MV-4-11 (cell line): ENCODE measurements at places on chromosomes 11 and 22.
A peak's percentile ranks its signal among the peaks of the same experiment; 100 is the strongest.

DNA sequence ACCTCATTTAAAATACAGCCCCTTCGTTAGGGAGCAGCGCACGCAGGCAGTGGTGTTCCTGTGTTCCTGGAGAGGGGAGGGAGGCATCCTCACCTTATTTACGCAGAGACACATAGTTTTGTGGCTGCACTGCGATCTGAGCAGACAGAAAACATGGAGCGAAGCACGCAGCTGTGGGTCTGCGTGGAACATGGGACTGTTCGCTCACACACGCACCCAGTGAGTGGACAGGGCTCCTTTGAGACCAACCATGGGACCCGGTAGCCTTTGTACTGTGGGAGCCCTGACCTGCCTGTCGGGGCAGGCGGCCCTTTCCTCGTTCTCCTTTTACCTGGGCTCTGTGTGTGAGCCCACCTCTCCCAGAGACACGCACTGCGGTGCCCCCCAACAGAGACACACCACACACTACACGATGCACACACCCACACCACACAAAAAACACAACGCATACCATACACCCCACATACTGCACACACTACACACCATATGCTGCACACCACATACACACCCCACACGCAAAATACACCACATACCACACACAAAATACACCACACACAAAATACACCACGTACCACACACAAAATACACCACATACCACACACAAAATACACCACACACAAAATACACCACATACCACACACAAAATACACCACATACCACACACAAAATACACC is 1245.7 kb downstream of the BRD1 start:
- no peak for DNase-seq

GRCh38 chr22:32546935-32547334 is 72.3 kb downstream of the FBXO7 start:
- DNase-seq, result no peak

DNA sequence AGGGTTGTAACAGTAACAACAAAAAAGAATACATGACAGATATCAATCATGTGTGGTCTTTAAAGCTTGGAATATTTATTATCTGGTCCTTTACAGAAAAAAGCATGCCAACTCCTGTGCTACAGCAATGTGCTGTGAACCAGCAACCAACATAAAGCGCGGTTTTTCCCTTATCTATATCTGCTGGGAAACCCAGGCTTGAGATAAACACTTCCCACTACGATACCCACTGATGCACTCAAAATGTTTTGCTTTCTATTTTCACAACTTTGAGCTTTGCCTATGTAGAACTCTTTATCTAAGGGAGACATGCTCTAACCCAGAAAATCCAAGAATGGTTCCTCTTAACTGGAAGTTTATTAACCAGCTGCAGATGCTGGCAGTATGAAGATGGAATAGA is 19.0 kb downstream of the ZBED5 start:
- DNase-seq, result no peak

- peak; percentile 53 for DNase-seq
These were observed 9.9 kb downstream of the MAPK1 start for GRCh38 chr22:21857481-21857914.

DNA sequence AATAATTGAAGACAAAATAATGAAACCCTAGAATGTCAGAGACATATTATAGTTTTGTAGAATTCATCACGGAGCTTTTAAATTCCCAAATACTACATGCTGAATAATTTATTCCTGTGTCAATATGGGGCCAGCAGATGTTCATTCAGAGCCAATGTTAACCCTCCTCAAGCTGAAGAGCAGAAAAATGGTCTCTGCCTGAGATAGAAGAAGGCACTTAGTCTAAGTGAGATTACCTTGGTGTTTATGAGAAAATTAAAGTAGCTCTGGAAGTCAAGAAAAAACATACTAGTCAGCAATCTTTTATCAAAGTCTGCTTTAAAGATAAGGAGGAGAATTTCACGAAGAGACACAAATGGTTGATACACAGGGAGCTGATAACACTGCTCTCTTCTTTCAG is 328.2 kb downstream of the TTC28 start:
- DNase-seq, result no peak

DNA sequence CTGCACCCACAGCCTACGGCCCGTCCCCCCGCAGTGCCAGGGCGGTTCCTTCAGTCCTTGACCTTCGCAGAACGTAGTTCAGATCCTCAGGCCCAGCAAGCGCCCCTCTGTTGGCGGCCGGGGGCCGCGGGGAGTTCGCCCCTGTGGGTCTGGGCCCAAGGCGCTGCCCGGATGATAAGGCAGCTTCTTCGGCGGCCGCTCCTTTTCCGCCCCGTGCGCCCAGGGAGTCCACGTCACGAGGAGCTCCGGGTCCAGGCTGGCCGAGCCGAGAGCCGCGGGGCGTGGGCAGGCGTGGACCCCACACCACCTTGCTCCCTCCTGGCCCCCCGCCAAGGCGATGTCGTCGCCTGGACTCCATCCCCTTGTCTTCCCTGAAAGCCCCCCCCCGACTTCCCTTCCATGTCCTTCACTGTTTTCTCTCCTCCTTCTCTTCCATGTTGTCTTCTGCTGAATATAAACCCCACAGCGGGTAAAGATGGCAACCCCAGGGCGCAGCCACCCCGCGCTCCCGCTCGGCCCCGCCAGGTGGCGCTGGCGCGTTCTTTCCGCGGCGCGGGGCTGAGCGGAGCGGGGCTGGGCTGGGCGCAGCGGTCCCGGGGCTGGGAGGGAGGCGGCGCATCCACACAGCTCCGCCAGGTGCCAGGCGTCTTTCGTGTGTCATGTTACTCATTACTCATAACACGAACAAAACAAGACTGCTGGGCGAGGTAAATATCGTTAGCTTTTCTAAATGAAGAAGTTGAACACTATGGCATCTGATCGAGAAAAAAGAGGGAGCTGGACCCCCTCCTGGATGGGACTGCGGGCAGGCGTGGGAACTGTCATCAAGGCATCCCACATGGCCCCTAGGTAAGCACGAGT is 321.0 kb downstream of the NTM start:
- DNase-seq, result no peak

DNA sequence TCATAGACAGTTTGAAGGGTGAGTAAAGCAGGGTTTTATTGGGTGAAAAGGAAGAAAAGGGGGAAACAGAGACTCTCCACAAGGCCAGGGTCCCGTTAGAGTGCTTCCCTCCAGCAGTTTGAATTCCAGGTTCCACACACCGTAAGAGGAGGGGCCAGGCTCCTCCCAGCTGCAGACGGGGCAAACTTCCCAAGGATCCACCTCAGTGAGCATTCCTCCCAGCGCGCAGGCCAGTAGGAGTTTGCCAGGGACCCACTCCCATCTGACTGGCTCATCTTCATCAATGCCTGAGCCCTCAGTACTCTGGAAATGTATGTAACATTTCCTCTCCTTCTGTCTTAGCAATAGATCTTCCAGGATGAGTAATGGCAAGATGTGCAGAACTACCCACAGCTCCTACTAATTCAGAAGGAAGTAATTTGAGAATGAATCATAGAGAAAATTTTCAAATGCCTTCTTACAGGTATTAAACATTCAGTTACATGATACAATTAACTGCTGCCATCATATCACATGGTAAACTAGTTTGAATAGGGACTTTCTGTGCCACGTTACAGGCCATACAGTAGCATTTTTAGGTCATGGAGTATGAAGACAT is 34.0 kb upstream of the TRPC6 start:
- no peak for DNase-seq

DNA sequence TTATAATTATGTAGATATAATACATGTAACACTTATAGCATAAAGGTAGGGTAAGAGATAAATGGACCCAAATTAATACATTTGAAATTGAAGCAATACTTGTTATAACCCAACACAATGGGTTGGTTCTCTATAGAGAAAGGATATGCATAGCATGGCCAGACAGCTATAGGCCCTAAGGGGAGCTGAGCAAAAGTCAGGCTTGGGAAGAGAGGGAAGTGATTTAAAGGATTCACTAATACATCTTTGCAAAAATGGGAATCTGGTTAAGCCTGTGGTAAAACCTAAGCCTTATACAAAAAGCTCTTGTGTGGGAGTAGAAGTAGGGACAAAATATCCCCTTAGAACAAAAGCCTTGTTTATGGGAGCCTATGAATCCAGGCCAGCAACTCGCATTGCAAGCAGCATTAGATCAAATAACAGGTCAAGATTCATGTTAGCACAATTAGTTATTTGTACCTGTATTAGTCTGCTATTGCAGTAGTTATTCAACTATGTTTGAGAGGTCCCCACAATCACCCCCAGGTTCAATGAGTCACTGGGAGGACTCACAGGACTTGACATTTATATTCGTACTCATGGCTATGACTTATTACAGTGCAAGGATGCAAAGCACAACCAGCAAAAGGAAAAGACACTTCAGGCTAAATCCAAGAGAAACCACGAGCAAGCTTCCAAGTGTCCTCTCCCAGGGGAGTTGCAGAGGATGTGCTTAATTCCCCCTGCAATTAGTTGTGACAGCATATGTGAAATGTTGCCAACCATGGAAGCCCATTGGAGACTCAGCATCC is 144.7 kb upstream of the LMO1 start:
- DNase-seq, result no peak

DNA sequence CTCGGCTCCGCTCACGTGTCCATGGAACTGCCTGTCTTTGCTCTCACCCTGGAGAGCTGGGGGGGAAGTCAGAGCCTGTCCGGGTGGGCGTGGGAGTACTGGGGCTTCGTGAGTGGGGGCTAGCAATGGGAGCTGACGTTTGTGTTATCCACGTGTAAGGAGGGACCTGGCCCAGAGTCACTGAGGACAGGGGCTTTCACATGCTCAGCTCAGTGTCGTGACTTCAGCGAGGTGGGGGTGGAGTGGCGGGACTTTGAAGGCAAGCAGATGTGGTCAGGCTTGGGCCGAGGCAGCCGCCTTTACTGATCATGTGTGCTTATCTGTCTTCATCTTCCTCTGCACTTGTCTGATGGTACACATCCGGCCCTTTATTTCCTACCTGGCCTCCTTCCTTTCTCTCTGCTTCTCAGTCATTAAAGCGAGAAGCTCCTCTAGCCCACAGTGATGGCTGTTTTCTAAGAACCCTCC is 113.1 kb upstream of the NNMT start:
- DNase-seq, result no peak

GRCh38 chr11:125200441-125200840 is 35.9 kb downstream of the PKNOX2 start:
- DNase-seq, result no peak

DNA sequence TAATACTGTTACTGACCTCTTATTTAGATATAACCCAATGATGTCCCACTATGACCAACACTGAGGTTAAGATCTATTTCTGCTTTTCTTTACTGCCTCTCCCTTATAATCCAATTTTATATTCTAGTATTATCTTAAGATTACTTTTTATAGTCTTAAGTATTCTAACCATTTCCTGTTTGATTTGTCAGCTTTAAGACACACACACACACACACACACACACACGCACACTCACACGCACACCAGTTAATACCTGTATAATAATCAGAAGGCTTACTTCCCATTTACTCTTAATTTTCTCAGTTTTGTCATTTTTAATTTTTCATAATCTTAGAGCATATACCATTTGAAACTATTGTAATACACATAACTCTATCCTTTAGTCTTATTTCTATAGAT is 226.0 kb upstream of the C11orf87 start:
- DNase-seq, result no peak

DNA sequence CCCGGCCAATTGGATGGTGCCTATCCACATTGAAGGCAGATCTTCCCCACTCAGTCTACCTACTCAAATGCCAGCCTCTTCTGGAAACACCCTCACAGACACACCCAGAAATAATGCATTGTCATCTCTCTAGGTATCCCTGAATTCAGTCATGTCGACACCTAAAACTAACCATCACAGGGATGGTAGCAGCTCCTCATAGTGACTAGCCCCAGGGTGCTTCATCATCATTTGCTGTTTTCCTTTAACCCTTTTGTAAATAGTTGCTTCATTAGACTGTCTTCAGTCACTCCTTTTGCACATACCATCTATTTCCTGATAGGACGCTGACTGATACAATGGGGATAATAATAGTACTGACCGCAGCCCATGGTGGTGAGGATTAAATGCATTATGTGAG is 18.8 kb upstream of the AMOTL1 start:
- no peak for DNase-seq

GRCh38 chr11:911031-911889 is 650 bp upstream of the CHID1 start:
- DNase-seq, result peak; percentile 47

DNA sequence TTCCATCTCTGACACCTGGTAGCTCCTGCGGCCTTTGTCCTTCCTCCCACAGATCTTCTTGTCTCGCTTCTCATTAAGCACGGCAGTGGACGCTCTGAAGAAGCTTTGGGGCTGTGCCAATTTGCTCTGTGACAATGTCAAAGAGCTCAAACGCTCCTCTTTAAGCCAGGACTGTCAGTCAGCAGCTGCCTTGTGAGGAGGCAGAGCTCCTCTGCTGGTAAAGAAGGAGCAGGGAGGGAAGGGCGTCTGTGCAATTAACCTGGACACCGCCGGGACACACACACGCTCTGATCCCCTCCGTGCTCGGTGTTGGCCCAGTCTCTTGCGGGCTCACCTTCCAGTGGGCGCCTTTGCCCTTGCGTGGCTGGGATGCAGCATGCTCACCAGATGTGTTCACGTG is 373.9 kb downstream of the BRD1 start:
- DNase-seq, result no peak

DNA sequence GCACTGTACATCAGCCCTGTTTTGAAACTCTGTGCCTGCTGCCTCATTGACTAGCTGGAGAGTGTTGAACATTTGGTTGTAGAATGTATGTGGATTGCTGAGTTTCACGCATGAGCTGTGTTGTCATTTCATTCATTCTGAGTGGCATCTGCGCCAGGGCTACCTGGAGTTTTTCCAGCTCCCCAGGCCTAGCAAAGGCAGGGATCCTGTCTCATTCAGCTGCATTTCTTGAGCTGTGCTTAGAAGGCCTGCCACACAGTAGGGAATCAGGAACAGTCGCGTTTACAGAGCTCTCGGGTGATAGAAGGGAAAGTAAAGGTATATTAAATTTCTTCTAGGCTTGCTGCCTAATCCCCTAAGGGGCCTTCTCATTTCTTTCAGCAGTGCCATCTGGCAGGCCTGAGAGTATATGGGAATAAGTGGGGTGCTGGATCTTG is 44.3 kb downstream of the PTPRJ start:
- no peak for DNase-seq

GRCh38 chr11:44851496-44851895 is 99.2 kb downstream of the TP53I11 start:
- no peak for DNase-seq

DNA sequence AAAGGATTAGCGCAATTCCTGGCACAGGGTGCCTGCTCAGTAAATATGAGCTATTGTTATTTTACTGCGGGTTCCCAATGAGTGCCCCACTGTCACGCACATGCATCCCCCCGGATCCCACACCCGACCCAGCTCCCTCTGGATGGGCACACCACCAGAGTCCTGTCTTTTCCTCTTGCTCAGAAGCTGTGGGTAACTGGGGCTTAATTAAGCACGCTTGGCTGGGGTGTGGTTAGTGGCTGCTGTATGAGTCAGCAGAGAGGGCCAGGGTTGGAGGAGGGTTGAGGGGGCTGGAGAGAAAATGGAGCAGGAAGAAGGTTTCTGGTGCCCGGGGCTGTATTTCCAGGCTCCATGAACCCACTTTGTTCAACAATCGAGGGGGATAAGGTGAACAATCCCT is 30.3 kb upstream of the NECTIN1 start:
- peak; percentile 91 for DNase-seq

GRCh38 chr22:27086080-27087044 is 429.0 kb downstream of the MIAT start:
- no peak for DNase-seq
